AG08395 (cell line): ENCODE measurements at places on chromosomes 16 and 17.

- DNase-seq, result no peak
These were observed 18.2 kb downstream of the WFDC1 start for GRCh38 chr16:84312783-84313382.

- peak; percentile 84 for DNase-seq
These were observed 8.6 kb downstream of the RIPOR1 start for GRCh38 chr16:67537270-67537635.

DNA sequence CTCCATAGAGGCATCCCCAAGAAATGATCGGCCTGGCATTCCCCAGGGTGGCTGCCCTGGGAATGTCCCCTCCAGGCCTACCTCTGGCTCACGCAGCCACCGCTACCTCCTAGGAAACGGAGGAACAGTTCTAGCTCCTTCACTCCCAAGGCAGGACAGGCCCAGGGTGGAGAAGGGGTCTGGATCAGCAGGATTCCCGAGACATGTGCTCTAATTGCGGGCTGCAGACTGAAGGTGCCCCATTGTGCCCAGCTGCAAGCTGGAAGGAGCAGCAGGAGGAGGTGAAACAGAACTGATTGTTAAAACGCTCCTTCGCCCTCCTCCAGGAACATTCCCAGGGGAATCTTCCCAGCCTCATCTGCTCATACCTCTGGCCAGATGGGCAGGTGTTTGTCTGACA lies 40.8 kb downstream of the SCNN1G start:
- DNase-seq, result no peak

DNA sequence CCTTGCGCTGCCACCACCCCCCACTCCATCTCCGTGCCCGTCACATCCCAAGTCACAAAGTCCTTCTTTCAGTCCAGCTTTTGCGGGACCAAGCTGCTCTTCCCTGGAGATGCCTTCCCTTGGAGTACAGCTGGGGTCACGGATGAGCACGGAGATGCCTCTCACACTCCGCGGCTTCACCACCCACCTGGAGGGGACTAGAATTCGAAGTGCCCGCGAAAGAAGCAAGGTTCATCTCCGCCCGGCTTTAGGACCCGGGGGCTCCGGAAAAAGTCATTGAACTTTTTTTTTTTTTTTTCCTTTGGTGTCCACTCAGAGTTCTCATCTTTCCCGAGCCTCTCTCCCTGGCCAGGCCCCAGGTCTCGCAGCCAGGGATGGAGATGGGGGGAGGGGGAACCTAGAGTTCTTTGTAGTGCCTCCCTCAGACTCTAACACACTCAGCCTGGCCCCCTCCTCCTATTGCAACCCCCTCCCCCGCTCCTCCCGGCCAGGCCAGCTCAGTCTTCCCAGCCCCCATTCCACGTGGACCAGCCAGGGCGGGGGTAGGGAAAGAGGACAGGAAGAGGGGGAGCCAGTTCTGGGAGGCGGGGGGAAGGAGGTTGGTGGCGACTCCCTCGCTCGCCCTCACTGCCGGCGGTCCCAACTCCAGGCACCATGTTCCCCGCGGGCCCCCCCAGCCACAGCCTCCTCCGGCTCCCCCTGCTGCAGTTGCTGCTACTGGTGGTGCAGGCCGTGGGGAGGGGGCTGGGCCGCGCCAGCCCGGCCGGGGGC lies at the start of gene FKBP10:
Gene FKBP10 (plus strand): TSS at position 624 of the 771 bp plus-strand sequence. CDS start 31 bp downstream, at position 655.
- DNase-seq, result peak; percentile 93

DNA sequence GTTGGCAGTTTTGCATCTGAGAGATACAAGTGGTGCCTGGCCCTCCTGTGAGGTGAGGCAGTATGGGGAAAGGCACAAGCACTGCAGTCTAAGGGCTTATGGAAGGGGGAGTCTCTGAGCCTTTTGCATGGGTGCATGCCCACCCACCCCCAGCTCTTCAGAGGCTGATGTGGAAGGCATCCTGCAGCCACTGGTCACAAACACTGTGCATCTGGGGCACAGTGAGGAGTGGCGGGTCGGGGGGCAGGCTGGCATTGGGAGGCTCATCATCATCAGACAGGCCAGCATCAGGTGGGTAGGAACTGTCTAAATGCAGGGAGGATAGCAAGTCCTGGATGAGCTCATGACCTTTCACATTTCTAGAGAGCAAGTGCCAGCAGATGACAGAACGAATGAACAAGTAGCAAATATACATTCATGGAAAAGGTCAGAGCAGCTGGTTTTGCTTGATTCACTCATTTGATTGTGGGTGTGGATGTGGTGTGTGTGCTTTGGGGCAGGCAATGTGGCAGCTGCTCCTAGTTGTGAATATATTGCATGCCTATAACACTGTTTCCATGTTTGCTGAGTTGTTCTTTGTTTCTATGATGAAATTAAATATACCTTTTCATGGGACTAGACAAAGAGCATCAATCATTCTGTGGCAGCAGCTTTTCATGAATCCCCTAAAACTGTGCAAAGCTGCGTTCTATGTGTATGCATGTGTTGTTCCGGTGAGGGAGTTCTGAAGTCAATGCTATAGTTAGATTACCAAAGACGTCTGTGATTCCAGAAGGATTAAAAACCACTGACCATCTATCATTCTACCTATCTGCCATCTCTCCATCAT lies 29.2 kb downstream of the TRIM25 start:
- DNase-seq, result no peak

DNA sequence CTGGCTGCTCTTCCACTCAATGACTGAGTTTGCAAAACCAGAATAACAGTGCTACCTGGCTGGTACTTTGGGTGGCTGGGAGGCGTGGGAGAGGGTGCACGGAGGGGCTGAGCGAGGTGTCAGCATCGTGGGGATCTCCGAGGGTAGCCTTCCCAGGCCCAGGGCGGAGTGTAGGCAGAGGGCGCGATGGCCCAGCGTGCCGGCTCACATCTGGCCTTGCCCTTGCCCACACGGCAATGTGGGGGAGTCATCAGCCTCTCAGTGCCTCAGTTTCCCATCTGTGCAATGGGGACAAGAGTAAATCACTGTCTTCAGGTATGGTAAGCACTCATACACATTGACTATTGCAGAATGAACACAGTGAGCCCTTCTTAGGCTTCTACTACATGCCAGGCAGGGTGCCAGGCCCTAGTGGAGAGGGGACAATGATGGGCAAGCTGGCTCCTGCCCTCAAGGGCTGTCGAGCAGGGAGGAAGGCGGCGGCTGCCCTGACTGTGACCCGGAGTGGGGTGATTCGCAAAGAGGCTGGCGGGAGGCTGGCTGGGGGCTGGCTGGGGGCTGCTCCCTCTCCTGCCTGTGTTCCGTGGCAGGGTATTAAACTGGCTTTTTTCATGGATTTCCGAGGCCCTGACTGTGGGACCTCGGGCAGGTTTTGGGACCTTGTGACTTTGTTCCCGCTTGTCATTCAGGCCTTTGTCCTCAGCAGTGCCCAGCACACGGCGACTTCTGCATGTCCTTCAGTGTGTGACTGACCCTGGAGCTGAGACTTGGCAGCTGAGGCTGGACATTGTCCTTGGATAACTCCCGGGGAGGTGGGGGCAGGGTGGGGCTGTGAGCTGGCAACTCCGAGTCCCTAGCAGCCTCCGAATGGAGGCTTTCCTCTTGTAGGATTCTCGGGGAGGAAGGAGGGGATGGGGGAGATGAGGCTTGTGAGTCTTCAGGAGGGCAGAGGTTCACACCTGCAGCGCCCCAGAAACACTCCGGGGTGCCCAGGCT lies 243.1 kb downstream of the SEC14L1 start:
- DNase-seq, result no peak

DNA sequence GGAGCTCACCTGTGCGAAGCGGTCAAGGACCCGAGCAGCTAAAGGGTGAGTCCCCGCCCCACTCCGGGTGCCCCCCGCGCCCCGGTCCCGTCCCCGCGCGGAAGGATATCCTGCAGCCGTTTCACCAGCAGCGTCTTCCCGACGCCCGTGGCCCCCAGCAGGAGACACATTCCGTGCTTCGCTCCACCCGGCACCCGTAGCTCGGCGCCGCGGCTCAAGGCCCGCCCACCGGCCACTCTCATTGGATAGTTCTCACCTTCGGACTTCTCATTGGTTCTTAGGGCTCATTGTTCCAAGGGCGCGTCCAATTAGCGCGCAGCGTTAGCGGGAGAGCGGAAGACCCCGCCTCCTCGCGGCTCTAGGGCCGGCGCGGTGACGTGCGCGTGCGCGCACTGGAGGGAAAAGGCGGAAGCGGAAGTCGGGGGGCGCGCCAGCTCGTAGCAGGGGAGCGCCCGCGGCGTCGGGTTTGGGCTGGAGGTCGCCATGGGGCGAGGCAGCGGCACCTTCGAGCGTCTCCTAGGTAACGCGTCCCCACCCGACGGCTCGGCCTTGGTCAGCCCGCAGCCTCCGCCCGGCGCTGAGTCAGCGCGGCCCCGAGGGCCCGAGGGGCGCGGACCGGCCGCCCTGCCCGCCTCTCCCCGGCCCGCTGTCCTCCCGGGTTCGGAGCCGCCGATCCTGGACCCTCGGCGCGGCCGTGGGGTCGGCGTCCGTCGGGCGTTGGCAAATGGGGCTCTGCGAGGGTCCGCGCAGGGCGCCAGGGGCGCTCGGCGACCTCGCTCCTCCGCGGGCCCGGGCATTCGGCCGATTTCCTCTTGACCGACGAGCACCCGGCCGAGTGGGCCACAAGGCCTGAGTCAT lies at the start of the genes ARL16 and HGS:
Gene ARL16 (minus strand): TSS at position 214 of the 858 bp plus-strand sequence. CDS start 44 bp downstream, at position 170.
Gene HGS (plus strand): TSS at position 428 of the 858 bp plus-strand sequence. CDS start 56 bp downstream, at position 484.
- DNase-seq, result peak; percentile 100

GRCh38 chr16:80552277-80552676 lies 11.5 kb downstream of the DYNLRB2 start:
- DNase-seq, result no peak

DNA sequence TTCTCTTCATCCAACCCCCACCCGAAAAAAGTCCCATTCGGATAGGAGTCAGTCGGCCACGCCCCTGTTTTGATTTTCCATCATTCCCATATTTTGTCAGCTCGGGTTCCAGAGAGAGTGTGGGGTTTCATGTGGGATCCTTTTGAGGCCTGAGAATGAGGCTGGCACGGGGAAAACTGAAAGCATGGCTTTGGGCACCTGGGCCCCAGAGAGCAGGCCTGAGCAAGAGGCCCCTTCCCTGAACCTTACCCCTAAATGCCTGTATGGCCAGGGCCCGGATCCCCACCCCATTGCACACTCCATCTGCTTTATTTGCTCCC lies 4.6 kb upstream of the HOXB4 start:
- no peak for DNase-seq

GRCh38 chr17:51803161-51803560 lies 355.4 kb downstream of the CA10 start:
- DNase-seq, result no peak

DNA sequence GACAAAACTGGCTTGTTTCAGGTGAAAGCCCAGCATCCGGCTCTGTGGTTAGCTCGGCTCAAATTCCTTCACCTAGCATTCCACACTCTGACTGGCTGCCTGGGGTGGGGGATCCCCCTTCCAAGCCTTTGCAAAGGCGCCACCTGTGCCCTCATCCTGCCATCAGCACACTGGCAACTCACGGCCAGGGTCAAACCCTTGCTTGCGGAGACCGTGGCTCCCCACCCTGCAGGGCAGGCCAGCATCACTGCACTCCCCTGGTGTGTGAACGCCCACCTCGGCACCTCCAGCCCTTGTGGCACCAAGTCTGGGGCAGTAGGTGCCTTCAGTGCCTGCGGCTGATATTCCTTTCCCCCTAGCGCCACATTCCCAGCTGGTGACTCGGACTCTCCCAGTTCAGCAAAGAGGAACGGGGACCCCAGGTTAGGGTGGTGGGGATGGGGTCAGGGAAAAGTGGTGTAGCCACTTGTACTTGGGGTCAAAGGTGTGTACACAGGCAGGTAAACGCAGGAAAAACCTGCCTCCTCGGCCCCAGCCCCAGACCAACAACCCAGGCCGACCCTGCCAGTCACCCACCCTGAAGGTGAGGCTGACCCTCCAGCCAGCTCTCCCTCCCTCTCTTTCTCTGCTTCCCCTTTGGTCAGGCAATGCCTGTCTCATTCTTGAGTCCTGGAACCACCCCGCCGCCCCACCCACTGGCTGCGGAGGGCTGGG lies 1.1 kb downstream of the FLII start:
- DNase-seq, result peak; percentile 62

GRCh38 chr16:31177136-31177535 lies 2.8 kb upstream of the FUS start:
- no peak for DNase-seq

DNA sequence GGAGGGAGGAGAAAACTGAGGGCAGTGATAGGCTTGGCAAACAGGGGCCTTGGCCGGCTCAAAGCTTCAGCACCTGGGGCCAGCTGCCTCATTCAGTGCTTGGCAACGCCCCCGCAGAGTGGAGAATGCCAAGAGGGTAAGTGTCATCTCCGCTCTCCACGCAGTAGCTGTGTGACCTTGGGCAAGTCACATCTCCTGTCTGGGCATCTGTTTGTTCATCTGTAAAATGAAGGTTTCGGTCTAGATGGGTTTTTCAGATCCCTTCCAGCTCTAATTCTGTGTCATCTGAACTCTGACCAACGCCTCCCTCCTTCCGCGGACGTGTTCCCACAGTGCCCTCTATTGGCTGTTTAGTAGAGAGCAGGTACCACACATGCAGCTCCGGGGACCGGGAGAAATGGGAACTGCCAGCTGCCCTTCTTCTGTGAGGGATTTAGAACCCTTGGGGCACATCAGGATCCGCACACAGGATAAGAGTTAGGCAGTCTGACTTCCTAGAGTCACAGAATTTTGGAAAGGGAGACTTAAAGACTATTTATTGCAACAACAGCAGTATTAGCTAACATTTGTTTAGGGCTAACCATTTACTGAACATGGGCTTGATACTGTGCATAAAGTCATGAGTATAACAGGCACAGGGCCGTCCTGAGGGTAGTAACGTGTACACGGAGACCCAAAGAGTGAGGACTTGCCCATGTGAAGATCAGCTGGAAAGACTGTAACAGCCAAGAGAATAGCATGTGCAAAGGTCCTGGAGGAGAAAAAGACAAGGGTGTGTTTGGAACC lies 26.8 kb downstream of the GP2 start:
- DNase-seq, result peak; percentile 67

DNA sequence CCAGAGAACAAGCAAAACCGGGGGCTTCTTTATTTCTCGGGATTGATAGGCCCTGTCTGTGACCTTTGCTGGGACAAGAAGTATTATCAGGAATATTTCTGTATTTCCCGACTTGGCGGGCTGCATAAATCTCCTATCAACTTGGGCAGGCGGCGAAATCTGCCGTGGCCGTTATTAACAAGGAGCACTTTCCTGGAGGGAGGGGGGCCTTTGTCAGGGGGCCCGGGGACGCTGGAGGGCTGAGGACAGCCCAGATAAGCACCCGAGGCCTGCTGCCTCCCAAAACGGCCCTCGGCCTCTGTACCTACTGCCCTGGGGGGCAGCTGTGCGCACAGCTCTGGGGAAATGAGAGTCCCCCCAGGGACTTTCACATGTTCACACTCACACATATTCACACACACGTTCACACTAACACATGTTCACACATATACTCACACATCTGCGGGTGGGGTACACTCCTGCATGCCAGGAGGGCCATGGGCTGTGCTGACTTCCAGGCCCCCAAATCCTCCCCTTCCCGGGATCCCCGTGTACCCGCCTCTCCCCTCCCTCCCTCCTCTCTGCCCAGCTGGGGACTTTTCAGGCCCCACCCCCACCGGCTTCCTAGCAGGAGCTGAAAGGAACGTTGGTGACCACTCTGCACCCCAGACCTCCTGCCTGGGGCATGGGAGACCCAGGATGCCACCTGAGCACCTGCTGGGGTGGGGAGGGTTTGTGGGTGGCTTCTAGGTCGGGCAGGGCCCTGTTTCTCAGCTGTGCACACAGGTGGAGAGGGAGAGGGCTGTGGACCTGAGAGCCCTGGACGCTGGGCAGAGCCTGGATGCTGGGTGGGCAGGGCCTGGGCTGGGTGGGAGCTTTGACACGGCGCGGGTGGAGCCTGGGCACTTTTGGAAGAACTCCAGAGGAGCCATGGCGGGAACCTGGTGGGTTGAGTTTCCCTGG lies 24.3 kb upstream of the GSE1 start:
- no peak for DNase-seq
